ENCODE measurements at places on chromosomes 6 and 20.

DNA sequence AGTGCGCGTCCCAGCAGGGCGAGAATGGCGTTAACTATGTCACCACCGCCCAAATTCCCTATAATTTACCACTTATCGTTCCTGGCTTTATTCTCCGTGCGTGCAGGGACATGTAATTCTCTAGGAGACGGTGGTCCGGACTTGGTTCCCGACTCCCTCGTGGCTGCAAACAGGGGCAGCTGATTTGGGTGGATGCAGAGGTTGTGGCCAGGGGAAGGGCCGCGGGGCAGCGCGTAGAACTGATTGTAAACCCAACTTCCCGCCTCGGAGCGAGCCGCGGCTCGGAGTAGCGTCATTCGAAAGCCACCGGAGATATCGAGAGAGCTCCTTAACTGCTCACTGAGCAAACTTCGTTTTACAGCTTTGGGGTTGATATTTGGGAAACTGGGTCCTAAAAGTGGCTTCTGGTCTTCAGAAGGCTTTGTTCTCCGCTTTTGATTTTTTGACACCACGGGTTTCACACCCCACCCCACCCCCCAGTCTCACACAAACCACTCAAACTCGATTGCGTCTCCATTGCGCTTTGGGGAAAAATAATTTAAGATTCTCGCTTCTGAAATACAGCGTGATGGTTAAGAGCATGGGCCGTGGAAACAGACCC, 17.5 kb upstream of the ZSCAN9 start:
- peak; percentile 47 for DNase-seq

DNA sequence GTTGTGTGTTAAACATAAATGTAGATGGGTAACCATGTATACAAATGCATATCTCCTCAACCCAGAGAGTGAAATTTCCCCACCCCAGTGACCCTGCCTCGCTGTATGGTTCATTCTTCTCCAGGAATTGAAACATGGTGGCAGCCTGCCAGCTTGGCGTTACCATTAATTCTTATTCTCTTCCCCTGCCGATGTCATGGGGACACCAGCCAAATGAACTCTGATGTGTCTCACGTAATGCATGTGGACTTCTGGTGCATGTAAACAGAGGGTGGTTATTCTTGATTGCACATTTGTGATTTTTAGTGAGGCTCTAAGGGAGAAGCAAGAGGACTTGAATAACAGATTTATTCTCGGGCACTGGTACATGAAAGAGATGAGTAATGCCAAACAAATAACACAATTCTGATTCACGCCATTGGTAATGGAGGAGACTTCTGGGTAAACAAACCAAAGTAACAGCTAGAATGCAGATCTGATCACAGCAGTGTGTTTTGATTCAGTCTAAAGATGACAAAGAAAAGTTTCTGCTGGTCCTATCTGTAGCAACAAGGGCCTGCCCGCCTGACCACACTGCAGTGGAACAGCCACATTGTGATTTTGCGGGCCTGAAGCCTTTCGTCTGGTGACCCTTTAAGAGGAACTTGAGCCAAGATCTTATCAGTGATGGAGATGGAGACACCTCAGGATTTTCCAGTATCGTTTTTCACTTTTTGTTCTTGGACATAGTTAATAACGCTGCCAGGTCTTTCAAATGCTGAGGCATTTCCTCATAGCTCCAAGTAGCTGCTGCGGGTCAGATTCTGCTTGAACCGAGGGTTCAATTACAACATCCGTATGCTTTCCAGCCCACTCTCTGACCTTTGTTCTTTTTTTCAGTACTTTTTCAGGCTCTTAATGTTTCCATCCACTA, 171.8 kb upstream of the AKAP12 start:
- DNase-seq, result peak; percentile 97

DNA sequence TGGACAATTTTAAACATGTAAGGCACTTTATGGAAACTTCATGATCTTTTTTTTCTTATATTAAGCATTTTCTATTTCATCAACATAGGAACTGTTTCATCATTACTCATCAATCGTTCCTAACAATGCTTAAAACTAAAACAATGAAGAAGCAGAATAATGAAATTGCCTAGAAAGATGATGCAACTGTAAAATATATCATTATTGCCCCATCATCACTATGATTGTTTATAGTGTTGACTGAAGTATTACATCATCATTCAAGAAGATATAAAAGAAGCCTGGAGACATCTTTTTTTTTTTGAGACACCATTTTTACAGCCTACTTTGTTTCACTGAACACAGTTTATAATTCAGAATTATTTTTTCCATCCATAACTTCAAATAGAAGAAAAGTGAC, 147.2 kb downstream of the TRDN start:
- DNase-seq, result no peak

DNA sequence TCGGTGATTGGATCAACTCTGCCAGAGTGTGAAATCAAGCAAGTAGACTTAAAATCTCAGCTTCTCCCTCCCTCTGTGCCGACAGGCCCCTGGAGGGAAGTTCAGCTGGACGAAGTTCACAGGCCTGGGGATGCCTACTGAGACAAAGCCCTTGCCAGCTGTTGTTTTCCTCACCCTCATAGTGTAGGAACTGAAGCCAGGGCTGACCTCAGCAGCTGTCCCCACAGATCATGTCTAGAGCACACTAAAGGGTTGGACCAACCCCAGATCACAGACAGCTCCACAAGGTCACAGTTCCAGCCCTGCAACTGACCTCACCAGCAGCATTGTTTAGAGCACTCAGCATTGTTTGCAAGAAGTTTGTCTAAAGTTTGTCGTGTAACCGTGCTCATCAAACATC, 261.9 kb upstream of the ECI2 start:
- DNase-seq, result no peak

DNA sequence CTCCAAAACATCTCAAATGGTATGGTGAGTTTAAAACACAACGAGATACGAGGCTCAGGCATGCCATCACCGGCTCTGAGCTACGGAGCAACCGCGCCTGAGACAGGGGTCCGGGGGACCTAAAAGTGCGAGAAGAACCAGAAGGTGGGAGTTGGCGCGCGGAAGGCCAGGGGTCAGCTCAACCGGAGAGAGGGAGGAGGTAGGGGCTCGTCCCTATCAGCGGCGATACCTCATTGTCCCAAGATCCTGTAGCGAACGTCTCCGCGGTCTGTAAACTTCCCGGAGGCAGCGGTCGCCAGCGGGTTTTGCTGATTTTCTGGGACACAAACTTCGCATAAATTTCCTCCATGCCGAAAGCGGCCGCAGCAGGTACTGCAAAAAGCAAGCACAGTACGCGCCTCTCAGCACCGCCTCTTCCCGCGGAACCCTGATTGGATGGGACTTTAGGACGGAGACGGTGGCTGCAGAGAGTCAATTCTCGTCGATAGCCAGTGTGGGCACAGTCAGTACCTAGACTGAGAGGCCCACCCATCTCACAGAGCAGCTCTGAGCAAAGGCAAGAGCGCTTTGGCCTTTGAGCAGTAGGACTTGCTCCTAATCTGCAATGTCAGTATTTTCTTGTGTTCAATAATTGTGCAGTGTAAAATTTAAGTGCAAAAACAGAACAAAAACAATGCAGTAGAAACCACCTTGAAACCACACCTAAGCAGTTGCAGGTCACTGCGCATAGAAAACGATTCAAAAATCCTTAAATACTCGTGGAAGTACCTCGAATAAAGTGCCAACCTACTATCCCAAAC, at the start of gene NUP43:
NUP43 (minus strand) TSS at position 383 of the 800 bp plus-strand sequence; CDS start at position 349, 34 bp downstream.
- peak; percentile 96 for DNase-seq

GRCh38 chr20:45935416-45936046, 1.0 kb downstream of the PCIF1 start:
- peak; percentile 15 for DNase-seq
